ENCODE measurements at places on chromosomes 5 and 9.

- DNase-seq = no peak
Observed at GRCh38 chr9:101383361-101383760, 1.4 kb downstream of the BAAT start.

DNA sequence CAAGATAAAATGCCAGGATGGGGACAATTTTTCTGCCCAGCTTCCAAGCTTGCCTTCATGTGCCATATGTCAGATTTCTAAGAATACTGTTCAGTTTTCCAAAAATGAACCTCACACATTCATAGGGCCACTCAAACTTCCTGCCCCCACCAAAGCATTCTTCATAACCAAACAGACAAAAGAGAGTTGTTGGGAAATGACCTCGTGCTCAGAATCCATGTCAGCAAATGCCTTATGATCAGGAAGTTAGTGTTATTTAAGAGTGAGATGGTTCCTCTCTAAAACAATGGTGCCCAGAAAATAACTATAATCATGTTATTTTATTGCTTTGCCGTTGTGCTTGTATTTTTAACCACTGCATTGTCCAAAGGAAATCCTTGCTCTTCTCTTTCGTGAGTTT, 208.2 kb downstream of the ZNF608 start:
- peak; percentile 48 for DNase-seq

GRCh38 chr9:37669232-37669631, 18.5 kb downstream of the FRMPD1 start:
- no peak for DNase-seq

DNA sequence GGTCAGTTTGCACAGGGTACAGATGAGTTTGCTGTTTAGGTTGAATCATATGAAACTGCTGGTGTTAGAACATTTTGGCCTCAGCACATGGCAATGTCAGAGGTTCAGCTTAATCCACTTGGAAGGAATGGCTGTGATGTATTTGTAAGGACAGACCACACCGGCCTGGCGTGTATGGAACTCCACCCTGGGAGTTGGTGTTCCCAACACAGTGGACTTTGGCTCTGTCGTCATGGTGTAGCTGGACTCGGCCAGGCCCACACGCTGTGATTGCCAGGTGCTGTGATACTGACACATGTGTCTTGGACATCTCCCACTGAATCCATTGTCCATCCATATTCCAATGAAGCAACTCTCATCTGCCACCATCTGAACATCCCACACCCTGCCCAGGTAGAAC, 90.3 kb downstream of the ZNF618 start:
- DNase-seq = no peak

- DNase-seq = peak; percentile 14
Observed at GRCh38 chr5:130912088-130912487, 253.0 kb downstream of the HINT1 start.

GRCh38 chr5:136811551-136811950, 446.2 kb upstream of the TRPC7 start:
- no peak for DNase-seq

- no peak for DNase-seq
Observed at GRCh38 chr5:119378075-119378700, 22.4 kb downstream of the TNFAIP8 start.

GRCh38 chr5:149240354-149240998, 31.2 kb upstream of the AFAP1L1 start:
- DNase-seq = peak; percentile 10

DNA sequence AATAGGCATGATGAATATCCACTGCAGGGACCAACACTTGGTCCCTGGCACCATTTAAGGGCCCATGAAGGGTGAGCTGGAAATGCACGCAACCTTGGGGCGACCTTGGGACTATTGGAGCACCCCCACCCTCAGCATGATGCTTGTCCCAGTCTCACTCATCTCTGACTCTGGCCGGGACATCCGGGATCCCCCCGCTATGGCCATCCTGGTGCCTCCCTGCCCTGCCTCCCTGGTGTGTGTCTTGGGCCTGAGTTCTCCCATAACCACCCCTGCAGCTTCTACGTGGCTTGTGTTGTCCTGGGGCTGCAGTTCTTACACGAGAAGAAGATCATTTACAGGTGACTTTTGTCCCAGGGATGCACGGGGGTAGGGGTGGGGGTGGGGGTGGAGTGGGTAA, 5.9 kb downstream of the ZDHHC12 start:
- no peak for DNase-seq

DNA sequence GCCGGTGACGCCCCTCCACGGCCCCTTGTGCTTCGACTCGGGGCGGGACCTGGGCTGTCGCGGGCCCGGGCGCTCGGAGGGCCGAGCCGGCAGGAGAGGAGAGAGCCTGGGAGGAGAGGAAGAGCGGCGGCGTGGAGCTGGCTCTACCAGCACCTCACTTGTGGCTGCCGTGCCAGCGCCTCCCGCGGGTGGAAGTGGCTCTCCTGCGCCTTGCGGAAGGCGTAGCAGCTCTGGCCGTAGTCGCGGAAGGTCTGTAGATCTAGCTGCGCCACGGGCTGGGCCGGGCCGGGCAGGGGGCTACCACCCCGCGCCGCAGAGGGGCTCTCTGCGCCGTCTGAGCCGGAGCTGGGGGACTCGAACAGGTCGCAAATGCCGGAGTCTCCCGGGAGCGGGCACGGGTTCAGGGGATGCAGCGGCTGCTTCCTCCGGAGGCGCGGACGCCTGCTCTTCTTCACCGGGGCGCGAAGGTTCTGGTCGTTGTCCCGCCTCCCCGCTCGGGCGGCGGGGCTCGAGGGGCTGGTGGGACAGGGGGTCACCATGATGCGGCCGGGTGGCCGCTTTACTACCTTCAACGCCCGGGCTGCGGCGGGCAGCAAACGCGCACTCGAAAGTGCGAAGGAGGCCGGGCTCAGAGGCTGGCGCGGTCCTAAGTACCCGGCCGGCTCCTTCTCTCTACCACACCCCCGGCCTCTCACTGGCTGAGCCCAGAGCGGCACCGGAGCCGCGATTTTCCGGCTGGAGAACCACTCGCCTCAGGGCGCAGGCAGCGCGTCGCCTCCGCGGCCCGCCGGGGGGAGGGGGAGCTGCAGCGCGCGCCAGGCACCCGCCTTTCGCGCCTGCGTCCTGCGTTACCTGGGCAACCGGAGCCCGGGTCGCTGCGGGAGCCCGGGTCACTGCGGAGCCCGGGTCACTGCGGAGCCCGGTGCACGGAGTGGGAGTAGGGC, at the start of gene CCNO:
TSS of gene CCNO (minus strand) at position 624 of the 944 bp plus-strand sequence. CDS start at position 539, 85 bp downstream.
- peak; percentile 72 for DNase-seq

DNA sequence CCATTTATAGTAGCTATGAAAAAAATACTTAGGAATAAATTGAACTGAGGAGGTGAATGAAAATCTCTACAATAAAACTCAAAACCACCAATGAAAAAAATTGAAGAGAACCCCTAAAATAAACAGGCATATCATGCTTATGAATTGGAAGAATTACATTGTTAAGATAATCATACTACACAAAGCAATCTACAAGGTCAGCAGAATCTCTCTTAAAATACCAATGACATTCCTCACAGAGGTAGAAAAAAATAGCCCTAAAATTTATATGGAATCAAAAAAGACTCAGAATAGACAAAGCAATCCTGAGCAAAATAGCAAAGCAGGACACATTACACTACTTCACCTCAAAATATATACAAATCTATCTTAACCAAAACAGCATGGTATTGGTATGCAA, 23.2 kb downstream of the PRDM9 start:
- DNase-seq = no peak

GRCh38 chr9:128689820-128690683, 1.0 kb downstream of the SET start:
- peak; percentile 63 for DNase-seq

- no peak for DNase-seq
Observed at GRCh38 chr5:8907168-8907868, 638.6 kb downstream of the SEMA5A start.

- peak; percentile 75 for DNase-seq
Observed at GRCh38 chr9:113737517-113738271, 138.4 kb upstream of the ZNF618 start.

GRCh38 chr9:117763314-117763713, 59.1 kb downstream of the TLR4 start:
- no peak for DNase-seq

DNA sequence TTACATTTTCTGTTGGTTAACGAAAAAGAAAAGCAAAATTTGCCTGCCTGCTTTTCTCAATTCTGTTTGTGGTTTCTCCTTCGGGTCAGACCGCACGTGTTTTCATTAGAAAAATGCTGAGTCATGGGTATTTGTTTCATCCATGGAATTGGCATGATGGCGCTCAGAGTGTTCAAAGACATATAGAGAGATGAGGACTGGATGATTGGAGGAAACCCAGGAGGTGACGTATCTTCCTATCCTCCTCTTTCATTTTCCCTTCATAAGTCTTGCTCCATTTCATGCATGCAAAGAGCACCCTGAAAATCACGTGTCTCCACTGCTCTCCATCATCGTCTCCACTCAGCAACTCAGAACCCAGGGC, 353.8 kb upstream of the WWC1 start:
- no peak for DNase-seq

GRCh38 chr9:113626735-113627495, 163.4 kb downstream of the RGS3 start:
- no peak for DNase-seq

- DNase-seq = peak; percentile 75
Observed at GRCh38 chr5:89268460-89268859, 385.5 kb upstream of the MEF2C start.

GRCh38 chr5:156393980-156394379, 67.0 kb downstream of the SGCD start:
- no peak for DNase-seq

GRCh38 chr5:138149530-138149929, 10.3 kb upstream of the NME5 start:
- no peak for DNase-seq

DNA sequence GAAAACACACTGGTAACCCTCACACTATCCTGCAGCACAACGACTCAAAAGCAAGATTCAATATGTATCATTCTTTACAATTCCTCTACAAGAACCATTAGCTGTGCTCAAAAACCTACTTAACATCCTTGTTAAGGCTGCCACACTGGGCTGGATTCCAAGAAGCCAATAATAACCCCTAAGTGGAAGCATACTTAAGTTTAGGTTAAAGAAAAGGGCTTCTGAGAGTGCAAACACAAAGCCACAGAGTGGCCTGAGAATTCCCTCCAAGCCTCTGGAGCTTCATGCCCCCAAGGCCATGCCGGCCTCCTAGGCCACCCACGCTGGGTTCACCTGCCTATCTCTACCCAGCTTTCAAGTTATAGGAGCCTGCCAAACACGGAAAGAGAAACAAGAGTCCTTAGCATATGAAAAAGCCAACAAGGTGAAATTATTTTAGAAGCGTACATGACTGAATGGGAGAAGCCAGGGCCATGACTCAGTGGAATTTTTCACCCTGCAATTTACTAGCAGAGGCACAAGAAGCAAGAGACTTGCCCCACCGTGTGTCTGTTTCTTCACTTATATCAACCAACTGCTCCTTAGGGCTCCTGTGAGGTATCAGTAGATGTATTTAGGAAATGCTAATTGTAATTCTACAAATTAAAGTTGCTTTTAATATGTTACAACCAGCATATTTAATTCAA, 293.0 kb downstream of the SPOCK1 start:
- DNase-seq = no peak

GRCh38 chr5:159571501-159572244, 241.4 kb upstream of the IL12B start:
- no peak for DNase-seq

DNA sequence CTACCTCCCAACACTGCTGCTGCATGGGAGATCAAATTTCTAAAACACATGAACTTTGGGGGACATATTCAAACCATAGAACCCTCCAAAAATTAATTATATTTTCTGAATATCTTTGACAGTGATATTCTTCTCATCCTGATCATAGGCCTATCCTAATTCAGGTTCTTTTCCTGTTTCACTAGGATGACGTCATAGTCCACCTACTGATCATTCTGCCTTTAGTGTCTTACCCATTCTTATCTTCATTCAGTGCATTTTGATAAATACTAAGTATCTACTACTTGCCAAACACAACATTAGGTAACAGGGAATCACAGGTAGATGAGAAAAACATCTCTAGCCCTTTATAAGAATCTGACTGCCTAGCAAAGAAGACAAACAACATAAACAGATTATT, 179.1 kb upstream of the PRLR start:
- no peak for DNase-seq

- no peak for DNase-seq
Observed at GRCh38 chr5:72659726-72660125, 152.5 kb upstream of the ZNF366 start.

DNA sequence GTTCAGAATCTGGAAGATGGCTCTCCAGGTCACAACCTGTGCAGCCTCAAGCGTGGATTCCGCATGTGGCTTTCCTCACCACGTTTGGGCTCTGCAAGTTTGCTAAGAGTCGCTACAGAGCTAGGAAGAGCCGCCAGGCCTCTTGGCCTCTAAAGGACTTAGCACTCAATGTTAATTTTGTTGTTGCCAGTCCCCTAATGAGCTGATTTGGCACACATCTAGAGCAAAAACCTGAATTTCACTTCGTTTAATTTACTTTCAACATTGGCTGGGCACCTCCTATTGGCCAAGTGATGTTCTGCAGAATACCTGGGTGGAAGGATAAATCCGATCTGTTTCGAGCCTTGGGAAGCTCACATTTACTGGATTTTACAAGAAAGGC, 65.8 kb upstream of the UNC5A start:
- no peak for DNase-seq

- DNase-seq = no peak
Observed at GRCh38 chr9:64061013-64061627, 1223.9 kb downstream of the FOXD4L5 start.

DNA sequence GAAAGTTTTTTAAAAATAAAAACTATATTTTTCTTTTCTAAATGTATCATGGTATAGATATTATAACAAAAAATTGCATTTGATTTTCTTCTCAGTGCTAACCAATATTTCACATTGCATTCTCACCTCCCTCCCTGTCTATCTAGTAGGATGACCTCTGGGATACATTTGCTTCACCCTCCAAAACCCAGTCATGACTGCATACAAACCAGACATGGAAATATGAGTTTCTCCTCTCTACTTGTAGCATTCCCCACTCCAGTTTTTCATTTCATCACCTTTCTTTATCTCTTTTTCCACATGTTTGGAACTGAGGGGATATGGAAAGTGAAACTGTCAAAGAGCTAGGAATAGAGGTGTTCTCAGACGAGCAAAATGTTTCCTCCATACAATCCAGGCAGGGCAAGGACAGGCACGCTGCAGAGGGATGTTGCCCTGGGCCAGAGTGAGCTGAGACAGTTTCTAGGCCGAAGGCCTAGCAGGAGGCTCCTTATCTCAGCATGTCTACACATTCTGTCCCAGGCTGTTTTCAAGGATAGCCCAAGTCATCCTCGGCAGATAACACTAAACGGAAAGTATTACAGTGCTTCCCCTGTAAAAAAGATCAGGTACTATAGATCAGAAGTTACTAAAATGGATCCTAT, 46.7 kb downstream of the MEF2C start:
- DNase-seq = peak; percentile 10

- no peak for DNase-seq
Observed at GRCh38 chr9:72907421-72907820, 45.4 kb downstream of the ALDH1A1 start.

DNA sequence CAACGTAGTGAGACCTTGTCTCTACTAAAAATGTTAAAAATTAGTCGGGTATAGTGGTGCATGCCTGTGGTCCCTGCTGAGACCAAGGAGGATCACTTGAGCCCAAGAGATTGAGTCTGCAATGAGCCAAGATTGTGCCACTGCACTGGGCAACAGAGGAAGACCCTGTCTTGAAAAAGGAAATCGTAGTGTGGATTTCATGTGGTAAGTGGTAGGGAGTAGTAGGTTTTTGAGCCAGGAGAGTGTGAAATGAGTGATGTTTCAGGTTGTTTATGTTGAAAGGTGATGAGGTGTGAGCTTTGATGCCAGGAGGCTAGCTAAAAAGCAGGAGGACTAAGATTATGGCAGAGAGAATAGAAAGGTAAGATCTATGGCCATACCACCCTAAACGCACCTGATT, 5.9 kb downstream of the MATR3 start:
- DNase-seq = no peak

Data from suppressor macrophage (primary cell).